T-helper 1 cell treated with Interleukin-12 subunit alpha and Interleukin-12 subunit beta and Interleukin-4 antibody, amounts not matched to agents 30 ng/mL and 1 ng/mL, for 36 hours (primary cell): ENCODE measurements at places on chromosomes 4 and X. TPM values are rescaled to one million over a fixed set of nuclear protein-coding genes. Genes with fewer than 3 reads are reported as not detected.

The ARX gene
- not detected in 2 replicates for total RNA-seq

The NEK1 gene
- total RNA-seq, result 13.4 and 14.2 TPM in 2 replicates

The RNF128 gene
- total RNA-seq, result not detected in 2 replicates

The TREX2 gene
- total RNA-seq, result 2.3 and 2.4 TPM in 2 replicates

The CXCR3 gene
- 163 and 166 TPM in 2 replicates for total RNA-seq

The RHOH gene
- 150 and 158 TPM in 2 replicates for total RNA-seq

The TMSB15B gene
- 7.7 and 8.3 TPM in 2 replicates for total RNA-seq

The PNMA3 gene
- total RNA-seq, result 2.4 and 2.7 TPM in 2 replicates

The SLITRK4 gene
- total RNA-seq, result not detected in 2 replicates

The MAGEA2 gene
- not detected in 2 replicates for total RNA-seq

The IL21 gene
- total RNA-seq, result 29.8 and 30.1 TPM in 2 replicates

The PPP4R3C gene
- total RNA-seq, result not detected in 2 replicates

The CFP gene
- total RNA-seq, result 25.2 and 26.9 TPM in 2 replicates

The CSAG3 gene
- total RNA-seq, result 7.4 and 9.8 TPM in 2 replicates

The SPCS3 gene
- 239 and 252 TPM in 2 replicates for total RNA-seq

The SPARCL1 gene
- total RNA-seq, result not detected in 2 replicates

The BTK gene
- total RNA-seq, result not detected in 2 replicates

The RNF150 gene
- 0.25 TPM in 1 of 2 replicates, not detected in the other for total RNA-seq

The CXCL8 gene
- total RNA-seq, result 7.6 and 9.1 TPM in 2 replicates

The PABPC4L gene
- total RNA-seq, result not detected in 2 replicates

The BTC gene
- not detected in 2 replicates for total RNA-seq

The AKAP4 gene
- not detected in 2 replicates for total RNA-seq

The DKC1 gene
- total RNA-seq, result 80.4 and 86.0 TPM in 2 replicates

The CNGA1 gene
- not detected in 2 replicates for total RNA-seq

The RAB39B gene
- total RNA-seq, result 11.5 and 11.6 TPM in 2 replicates

The APEX2 gene
- 24.7 and 26.0 TPM in 2 replicates for total RNA-seq

The CT45A8 gene
- total RNA-seq, result not detected in 2 replicates

The MAGEB1 gene
- total RNA-seq, result not detected in 2 replicates

The FRG2 gene
- not detected in 2 replicates for total RNA-seq

The ASMT gene
- total RNA-seq, result 1.0 TPM in 1 of 2 replicates, not detected in the other

The ARSD gene
- 1.9 and 4.1 TPM in 2 replicates for total RNA-seq

The ANXA10 gene
- total RNA-seq, result not detected in 2 replicates

The TRMT44 gene
- total RNA-seq, result 26.3 and 29.8 TPM in 2 replicates

The TMSB15A gene
- 0.54 TPM in 1 of 2 replicates, not detected in the other for total RNA-seq

The MSX1 gene
- total RNA-seq, result not detected in 2 replicates

The ZNF41 gene
- total RNA-seq, result 10.9 and 14.5 TPM in 2 replicates

The BDH2 gene
- 12.3 and 13.9 TPM in 2 replicates for total RNA-seq

The POF1B gene
- total RNA-seq, result 0.12 and 0.29 TPM in 2 replicates

The TCEAL3 gene
- total RNA-seq, result 0.49 and 0.80 TPM in 2 replicates

The LDB2 gene
- not detected in 2 replicates for total RNA-seq

The PAQR3 gene
- 14.9 and 17.0 TPM in 2 replicates for total RNA-seq

The CLDN24 gene
- not detected in 2 replicates for total RNA-seq

The CXXC4 gene
- not detected in 2 replicates for total RNA-seq

The GLRA3 gene
- not detected in 2 replicates for total RNA-seq

The FAM13A gene
- total RNA-seq, result 14.6 and 16.6 TPM in 2 replicates

The ZNF732 gene
- total RNA-seq, result not detected in 2 replicates

The CYBB gene
- 0.32 TPM in 1 of 2 replicates, not detected in the other for total RNA-seq

The GLRB gene
- total RNA-seq, result not detected in 2 replicates

The POLN gene
- total RNA-seq, result 7.6 and 9.4 TPM in 2 replicates

The MAOB gene
- not detected in 2 replicates for total RNA-seq
